ENCODE measurements at places on chromosomes 7 and 10.

DNA sequence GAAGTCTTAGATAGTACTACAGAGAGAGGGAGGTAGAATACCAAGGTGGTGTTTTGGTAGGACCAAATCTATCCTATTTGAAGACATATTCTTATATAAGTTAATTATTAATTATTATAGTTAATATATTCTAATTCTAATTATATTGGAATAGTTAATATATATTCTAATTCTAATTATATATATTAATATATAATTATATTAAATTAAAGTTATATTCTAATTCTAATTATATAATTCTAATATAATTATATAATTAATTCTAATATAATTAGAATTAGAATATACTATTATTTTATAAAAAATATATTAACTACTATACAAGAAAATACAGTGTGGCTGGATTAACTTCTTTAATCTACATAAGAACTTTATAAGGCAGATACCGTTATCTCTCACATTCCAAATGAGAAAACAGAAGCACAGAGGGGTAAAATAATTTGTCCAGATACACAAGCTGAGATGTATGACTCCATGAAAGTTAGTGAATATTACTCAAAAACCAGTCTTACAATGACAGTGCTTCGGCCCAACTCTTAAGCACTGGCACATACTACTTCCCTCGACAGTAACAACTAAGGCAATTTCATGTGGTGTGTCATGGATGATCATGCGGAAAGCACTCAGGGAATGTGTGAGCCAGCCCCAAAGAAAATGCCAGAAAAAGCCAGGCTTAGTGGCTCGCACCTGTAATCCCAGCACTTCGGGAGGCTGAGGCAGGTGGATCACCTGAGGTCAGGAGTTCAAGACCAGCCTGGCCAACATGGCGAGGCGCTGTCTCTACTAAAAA lies 42.6 kb downstream of the TYW1B start:
- no peak for DNase-seq

- no peak for DNase-seq
Measured at GRCh38 chr10:128660726-128661125, 534.5 kb upstream of the MKI67 start.

- no peak for DNase-seq
Measured at GRCh38 chr7:489876-490275, 29.8 kb downstream of the PDGFA start.

DNA sequence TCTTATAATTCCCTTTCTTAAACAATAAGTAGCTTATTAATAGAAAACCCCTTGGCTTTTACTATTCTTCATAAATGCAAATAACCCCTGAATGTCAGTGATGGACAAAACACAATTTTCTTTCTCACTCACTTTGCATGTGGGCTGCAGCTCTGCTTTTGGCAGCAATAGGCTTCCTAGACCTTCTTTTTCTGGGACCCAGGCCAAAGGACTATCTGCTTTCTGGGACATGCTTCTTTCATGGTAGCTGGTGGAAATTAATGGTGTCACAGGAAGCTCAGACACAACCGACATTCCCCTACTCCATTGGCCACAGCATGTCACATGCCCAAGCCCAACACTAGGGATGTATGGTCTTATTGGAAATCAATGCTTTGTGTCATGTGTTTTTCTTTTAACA lies 134.3 kb upstream of the MDFIC start:
- no peak for DNase-seq

DNA sequence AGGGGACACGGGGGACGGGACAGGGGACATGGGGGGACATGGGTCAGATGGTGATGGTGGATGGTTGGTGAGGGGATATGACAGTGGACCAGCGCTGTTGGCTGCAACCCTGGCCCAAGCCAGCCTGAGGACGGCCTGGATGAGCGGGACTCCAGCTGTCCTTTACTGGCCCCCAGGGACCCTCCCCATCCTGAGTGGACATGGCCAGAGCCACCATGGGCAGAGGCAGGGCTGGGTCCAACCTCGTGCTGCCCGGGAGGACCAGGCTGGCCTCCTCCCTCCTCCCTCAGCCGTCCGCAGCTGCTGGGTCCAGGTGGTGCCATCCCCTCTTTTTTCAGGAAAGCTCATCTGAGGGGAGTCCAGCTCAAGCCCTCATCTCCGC lies 30.4 kb downstream of the GET4 start:
- no peak for DNase-seq

DNA sequence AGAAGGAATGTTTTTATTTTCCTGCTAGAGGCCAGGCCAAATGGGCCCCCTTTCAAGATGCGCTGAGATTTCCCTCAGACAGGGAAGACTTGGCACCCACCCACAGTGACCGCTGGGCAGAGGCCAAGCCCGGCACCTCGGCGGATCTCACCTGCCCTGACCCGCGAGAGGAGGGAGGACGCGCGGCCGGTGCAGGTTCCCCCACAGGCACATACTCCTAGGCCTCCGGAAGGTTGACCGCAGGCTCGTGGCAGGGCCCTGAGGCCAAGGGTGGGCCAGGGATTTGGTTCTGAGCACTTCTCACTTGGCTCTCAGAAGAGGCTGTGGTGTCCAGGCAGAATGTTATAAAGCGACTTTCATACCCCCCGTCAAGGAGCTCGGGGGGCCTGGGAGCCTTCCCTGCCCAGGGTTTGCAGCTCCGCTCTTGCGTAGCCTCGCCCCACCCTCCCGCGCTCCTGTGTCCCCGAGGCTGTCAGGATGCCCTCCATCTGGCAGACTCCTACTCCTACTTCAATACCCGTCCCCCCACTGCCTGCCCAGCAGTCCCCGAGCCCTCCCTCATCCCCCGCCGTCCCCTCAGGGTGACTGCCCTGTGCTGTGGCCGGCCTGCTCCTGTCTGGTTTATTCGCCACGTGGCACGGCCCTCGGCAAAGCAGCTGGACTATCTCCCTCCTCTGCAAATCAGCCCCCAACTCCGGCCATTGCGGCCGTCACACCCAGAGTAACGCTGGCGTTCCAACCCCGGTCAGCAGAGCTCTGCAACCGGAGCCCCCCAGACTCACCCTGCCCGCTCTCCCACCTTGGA lies 50.6 kb upstream of the PDGFA start:
- no peak for DNase-seq

GRCh38 chr7:117155694-117156093 lies 167.2 kb downstream of the WNT2 start:
- DNase-seq = no peak

DNA sequence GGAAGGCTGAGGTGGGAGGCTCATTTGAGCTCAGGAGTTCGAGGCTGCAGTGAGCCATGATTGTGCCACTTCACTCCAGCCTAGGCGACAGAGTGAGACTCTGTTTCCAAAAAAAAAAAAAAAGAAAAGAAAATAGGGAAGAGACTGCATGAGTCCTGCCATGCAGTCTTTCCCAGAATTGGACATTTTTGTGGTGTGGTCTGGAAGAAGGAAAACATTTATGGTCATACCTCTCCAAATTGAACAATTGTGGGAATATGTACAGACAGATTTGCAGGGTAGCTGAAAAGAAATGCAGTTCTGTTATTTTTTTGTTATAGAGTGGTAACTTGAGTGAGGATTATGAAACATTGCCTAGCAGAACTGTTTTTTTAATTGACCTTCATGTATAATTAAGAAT lies 198.1 kb downstream of the AUTS2 start:
- no peak for DNase-seq

- DNase-seq = no peak
Measured at GRCh38 chr7:141722529-141722928, 14.4 kb downstream of the WEE2 start.

DNA sequence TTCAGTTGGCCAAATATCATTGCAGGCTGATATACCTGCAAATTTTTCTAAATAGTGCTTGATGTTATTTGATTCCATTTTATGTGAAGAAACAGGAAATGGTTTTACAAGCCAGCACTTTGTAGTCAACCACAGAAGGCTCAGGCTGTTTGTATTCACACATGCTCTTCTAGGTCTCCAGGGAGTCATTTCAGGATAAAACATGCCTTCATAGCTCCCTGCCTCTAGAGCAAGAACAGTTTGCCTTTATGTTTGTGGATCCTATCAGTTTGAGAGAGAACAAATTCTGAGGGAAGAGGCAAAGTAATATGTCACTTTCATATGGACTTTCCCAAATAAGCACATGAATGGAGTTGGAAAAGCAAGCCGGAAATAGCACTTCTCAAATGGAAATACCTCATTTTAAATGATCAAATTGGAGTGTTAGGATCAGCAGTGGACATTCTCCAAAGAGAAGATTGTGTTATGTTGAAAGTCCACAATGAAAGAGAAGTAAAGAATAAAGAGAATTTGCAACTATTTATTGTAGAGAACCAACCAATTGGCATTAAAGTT lies 277.6 kb downstream of the KCND2 start:
- peak; percentile 22 for DNase-seq

DNA sequence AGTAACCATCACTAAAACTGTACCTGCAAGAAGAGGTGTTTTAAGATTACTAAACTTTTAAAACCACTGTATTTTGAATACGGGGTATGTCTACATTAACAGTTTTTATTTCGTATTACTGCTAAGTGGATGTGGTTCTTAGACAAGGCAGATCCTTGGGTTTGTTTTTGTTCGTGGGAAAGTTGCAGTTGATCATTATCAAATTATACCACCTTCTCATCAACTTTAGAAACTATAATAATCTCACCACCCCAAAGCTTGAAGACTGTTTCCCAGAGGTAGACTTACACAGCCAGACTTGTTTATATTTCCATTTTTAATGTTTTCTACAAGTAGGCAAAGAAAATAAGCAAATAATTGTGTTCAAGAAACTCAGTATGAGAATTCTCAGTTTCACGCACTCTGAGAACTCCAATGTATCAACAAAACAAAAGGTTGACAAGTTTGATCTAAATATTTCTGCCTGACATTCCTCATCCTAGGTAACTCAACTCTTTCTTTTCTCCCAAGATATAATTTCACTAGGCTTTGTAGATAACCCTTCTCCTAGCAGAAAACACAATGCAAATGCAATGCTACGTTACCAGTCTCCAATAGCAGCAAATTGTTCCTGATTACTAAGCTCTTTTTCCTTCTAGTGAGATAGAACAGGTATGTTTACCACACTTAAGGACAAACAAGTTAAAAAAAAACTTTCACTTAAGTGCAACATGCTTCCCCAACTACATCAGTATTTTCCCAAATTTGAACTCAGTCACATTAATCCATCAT lies 36.0 kb downstream of the IGF2BP3 start:
- no peak for DNase-seq

DNA sequence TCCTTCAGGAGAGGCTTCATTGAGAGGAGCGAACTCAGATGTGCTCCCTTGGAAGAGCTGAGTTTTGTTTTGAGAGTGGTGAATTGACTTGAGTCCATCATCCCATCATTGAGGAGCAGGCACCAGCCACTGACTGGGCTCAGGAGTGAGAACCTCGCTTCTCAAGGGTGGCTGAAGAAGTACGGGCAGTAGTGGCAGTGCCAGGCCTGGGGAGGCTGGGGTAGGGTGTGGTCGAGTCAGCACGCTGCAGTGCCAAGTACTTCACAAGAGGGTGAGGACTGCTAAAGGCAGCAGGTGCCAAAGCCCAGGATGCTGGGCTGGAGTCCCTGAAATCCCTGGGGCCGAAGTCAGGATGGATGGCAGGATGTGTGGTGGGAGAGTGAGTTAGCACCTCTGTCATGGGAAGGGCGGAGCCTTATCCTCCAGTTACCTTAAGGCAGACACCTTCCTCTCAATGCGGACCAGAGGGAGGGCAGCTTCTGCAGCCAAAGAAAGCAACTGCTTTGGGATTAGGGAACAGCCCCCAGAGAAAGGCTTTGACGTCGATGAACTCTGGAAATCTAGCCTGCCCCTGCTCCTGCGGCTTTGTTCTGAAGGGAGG lies 210.3 kb downstream of the CAMK1D start:
- no peak for DNase-seq

GRCh38 chr10:82242778-82243177 lies 367.8 kb downstream of the NRG3 start:
- no peak for DNase-seq

DNA sequence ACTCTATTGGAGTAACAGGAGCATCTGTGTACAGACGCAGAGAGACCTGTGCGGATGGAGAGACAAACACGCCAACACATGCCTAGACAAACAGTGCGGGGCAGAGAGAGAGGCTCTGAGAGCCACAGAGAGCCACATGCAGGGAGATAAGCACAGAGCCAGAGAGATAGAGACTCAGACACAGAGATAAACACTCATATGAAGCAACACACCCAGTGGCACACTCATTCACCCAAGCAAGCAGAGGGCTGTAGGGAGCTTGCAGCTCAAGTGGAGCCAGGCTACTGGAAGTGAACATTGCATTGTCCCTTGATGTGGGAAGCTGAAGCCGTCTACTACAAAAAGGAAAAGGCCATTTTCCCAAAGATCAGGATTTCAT lies 46.6 kb upstream of the PODXL start:
- no peak for DNase-seq

DNA sequence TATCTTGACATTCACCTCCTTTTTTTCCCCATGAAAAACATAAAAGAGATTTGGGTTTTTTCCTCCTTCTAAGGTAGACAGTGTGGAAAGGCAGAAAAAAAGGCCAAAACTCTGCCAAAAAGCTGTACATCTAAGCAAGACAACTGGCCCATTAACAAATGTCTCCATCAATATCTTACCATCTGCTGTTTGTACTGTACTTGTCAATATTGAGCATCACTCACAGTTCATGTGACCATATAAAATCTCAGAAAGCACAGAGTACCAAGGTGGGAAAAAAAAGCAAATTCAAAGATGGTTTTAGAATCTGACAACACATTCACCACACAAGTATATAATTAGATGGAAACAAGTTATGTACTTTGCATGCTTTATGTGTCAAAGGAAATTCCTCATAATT lies 52.6 kb downstream of the CACNA2D1 start:
- DNase-seq = no peak

GRCh38 chr10:128926711-128927110 lies 540.3 kb upstream of the MGMT start:
- no peak for DNase-seq

DNA sequence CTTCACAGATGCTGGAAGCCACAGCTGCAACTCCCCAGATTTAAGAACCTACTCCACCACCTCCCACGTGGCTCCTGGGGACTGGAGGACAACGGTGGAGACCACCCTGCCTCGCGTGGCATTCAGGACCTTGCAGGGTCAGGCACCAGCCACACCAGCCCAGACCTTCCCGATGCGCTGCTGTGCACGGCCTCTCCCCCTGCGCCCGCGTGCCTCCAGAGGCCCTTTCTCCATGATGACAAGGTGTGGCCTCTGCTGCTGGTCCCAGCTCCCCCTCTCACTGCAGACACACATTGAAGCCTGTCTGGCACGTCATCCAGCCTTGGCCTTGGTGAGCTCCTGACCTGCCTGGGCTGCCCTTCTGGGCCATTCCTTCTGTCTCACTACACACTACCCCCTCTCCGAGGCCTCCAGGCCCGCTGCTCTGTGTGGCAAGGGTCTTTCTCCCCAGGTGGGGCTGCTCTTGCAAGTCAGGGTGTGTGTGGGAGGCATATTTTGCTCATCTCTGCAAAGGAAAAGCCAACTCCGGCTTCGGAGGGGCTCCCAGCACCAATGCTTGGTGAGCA lies 254.8 kb downstream of the MAD1L1 start:
- no peak for DNase-seq

GRCh38 chr7:140242057-140243031 lies 65.6 kb upstream of the KDM7A start:
- no peak for DNase-seq

DNA sequence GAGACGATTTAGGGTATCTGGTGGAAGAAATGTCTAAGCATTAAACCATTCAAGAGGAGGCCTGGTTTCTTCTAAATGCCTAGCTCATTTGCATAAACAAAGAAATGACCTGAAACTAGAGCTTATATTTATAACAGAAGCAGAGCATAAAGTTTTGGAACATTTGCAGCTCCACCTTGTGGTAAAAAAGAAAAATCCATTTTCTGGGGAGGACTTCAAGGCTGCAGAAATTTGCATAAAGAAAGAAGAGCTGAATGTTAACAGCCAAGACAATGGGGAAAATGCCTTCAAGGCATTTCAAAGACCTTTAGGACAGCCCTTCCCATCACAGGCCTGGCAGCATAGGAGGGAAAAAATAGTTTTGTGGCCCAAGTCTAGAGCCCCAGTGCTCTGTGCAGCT lies 362.0 kb downstream of the ZNF248 start:
- peak; percentile 18 for DNase-seq
